CD4-positive, alpha-beta memory T cell (primary cell): ENCODE measurements at places on chromosomes 16 and 17. TPM values are rescaled to one million over a fixed set of nuclear protein-coding genes. Genes with fewer than 3 reads are reported as not detected.
A peak's percentile ranks its signal among the peaks of the same experiment; 100 is the strongest.

ADAP2 gene
- 6.4 TPM for total RNA-seq

CSH1 gene
- total RNA-seq, result not detected

CETP gene
- total RNA-seq, result not detected

GRCh38 chr17:10198509-10199249 is at the start of gene GAS7:
Gene GAS7 (minus strand): TSS chr17:10198606.
- peak; percentile 29 for DNase-seq

DNA sequence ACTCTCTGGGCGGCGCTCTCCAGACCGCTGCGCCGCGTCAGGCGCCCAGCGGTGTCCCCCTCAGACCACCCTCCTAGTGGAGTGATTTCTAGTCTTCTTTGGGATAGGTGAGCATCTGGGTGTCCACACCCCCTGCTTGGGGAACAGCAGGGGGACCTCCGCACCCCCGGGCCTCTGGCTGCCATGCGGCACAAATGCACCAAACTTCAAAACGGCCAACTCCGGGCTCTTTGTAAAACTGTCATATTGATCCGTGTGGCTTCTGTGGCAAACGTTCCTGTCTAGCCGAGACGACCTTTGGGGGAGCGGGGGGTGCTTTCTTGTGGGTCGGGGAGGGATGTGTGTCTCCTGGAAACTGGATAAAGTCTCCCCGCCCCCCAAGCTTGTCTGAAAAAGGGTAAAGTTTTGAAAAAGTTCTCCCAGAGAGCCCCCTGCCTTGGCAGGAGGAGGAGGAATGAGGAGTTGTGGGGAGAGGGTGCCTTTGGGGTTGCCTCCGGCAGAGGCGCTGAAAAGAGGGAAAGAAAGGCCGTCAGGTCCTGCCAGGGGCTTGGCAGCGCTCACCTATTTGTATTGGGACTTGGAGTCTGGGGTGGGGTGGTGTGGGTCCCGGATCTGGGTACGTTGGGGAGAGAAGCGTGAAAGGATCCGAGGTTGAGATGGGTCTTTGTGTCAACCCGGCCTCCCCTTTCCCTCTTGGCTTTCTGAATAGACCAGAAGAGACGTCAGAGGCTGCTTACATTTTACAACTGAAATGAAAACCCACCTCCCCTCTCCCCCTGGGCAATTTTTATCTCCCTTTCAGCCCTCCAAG is 2.2 kb upstream of the CHD3 start:
- DNase-seq, result peak; percentile 58

DNA sequence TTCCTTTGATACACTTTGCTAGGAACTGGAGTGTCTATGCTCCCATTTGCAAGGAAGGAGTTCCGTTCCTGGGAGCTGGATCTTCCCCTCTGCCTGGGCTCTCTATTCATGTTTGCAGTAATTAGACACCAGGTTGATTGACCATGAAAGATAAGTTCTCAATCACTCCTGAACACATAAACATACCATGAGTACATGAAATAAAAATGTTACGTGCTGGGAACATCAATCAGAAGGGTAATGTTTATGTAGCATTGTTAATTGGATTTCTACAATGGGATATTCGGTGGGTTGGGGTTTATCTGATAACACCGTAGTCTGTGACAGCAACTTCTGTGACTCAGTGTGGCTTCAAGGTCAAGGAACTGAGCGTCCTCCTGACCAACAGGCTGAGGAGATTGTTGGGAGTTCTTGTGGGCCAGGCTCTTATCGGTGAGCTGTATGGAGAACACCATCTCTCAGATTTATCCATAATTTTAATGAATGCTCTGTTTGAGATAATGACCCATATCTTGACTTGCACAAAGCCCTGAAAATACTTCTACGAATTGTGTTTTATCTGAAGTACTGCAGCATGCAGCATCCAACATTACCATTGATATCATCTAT is 136.4 kb downstream of the NPIPB5 start:
- no peak for DNase-seq

- no peak for DNase-seq
Measured at GRCh38 chr16:81502396-81503070, 57.9 kb downstream of the CMIP start.

- no peak for DNase-seq
Measured at GRCh38 chr16:84614623-84614967, 3.3 kb downstream of the COTL1 start.

DNA sequence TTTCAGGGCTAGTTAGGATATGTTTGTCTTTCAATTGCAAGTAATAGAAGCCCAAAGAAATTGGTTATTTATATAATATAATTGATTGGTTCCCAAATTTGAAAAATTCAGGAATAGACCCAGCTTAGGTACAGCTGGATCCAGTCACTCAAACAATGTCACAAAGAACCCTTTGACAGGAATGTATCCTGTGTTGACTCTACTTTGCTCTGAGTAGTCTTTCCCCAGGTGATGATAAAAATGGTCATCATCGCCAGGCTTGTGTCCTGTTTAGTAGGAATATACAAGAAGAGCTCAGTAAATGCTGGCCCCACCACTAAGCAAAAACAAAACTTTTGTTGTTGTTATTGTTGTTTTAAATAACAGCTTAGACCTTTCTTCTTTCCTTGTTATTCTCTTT is 35.0 kb downstream of the MAPT start:
- no peak for DNase-seq

DNA sequence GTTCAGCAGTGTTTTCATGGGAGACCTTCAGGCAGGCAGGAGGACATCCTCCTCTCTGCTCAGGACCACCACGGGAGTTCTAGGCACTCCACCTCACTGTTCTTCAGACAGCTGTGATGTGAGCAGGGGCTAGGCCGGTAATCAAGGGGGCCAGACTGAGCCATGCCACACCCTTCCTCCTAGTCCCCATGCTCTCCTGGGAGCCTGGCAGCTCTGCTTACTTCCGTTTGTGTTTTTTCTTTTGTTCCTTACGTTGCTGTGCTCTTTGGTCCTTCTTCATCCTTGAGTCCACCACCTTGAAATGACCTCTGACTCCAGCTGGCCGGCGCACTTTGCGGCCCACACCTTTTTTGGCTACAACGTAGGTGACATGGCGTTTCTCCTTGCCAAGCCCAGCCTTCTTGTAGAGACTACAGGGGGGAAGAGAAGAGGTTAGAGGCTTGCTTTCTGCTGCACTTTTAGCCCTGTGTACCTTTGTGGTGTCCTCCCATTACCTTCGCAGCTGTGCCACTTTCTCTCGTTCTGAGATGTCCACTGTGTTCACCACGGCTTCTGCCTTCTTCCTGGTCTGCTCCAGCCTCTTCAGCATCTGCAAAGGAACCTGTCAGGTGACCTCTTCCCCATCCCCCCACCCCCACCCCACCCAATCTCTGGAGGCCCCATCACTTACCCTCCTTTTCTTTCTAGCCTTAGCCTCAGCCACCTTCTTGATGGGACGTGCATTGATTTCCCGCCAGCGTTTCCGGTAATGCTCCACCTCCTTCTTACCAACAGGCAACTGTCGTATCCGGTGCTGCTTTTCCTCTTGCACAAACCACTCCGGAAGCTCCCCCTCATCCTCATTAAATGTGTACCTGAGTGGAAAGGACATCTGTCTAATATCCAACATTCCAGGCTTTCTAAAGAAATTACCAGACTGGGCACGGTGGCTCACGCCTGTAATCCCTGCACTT is 7.4 kb upstream of the PSMC5 start:
- DNase-seq, result no peak
